ENCODE measurements at places on chromosomes 4 and X.

DNA sequence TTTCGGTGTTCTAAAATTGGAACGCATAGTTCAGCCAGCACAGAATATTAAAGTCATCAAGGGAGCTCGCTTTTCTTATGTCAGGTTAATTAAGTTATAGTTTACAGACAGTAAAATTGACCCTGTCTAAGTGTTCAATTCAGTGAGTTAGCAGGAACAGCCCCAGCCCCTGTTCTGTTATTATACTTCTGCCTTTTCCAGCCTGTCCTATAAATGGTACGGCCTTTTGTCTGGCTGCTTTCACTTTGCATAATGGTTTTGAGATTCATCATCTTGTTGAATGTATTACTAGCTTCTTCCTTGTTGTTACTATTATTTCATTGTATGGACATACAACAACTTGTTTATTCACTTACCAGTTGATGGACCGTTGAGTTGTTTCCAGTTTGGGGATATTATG is 9.5 kb downstream of the CXCL13 start:
- no peak for DNase-seq

- peak; percentile 36 for DNase-seq
Measured at GRCh38 chr4:154506253-154506652, 14.7 kb upstream of the DCHS2 start.

GRCh38 chr4:129323658-129324057 is 227.7 kb downstream of the C4orf33 start:
- DNase-seq = no peak

DNA sequence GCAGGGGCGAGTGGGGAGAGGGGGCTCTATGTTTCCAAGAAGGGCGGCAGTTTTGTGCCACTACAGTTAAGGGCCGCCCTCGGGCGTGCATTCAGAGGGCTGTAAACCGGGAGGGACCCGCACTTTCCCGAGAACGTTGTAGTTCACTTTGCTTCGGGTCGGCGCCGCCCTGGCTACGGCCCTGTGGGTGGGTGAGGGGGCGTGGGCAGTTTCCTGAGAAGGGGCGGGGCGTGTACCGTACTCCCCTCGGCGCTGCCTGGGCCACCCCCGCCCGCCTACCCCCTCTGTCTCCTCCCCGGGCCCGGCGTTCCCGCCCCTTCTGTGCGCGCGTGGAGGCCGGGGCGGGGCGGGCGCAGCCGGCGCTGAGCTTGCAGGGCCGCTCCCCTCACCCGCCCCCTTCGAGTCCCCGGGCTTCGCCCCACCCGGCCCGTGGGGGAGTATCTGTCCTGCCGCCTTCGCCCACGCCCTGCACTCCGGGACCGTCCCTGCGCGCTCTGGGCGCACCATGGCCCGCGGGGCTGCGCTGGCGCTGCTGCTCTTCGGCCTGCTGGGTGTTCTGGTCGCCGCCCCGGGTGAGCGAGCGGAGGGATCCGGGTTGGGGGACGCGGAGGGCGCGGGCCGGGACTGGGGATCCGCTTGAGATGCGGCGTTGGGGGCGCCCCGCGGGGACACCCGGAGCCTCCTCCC is at the start of gene CD99:
CD99 (plus strand) TSS at position 440 of the 687 bp plus-strand sequence; CDS start at position 506, 66 bp downstream.
- DNase-seq = peak; percentile 88

- DNase-seq = no peak
Measured at GRCh38 chrX:110745288-110745687, 50.3 kb downstream of the CHRDL1 start.

DNA sequence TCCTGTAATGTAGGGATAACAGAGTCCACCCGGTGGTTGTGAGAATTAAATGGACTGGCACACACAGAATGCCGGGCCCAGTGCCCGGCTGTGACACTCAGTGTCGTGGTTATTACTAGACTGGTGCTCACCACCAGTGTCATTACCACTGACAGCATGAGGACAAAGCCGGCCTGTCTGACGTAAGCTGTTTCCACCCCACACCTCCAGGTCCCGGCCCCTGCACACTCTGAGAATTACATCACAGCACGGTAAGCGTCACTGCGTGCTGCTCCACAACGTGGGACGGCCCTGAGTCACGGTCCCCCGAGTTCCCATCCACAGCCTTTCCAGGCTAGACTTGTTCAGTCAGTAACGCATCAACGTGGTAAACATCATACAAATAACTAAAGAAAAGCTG is 22.9 kb downstream of the FAT1 start:
- DNase-seq = no peak

- no peak for DNase-seq
Measured at GRCh38 chrX:68249401-68249831, 183.9 kb downstream of the OPHN1 start.

DNA sequence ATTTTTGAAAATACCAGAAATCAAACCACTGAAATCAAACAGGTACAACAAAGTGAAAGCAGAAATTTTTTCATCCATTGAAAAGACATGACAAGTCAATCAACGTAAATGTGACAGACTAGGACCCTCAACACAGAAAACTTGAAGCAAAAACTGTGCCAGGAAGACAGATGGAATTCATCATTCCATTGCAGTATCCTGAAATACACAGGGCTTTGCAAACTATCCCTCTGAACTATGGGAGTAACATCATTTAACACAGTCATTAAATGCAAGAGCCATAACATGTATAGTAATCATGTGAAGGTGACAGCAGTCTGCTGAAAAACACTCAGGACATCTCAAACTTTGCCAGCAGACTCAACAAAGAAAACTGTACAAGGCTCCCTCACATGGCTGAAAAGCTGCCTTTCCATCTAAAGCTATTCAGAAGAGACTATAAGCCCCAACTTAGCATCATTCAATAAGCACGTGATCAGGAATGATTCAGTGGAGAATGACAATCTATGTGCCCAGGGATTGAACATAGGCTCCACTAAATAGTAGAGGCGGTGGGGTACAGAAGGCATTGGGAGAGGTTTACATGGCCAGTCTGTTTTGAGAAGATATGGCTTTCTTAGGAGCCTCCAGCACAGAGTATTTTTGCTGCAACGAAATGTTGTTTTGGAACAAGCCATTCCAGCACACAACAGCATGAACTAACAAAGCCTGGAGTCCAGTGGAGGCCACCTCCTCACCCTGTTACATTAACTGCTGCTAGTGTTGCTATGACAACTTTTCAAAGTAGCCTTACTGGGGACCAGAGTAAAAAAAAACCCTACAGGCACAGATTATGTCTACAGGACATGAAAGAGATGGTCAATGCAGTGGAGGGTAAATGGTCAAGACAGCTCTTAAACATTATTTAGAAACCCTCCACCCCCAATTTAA is 274.5 kb upstream of the NOCT start:
- DNase-seq = no peak

GRCh38 chr4:169272265-169272886 is 1.6 kb upstream of the SH3RF1 start:
- DNase-seq = peak; percentile 83

GRCh38 chr4:151266497-151266896 is 10.5 kb upstream of the PRSS48 start:
- DNase-seq = no peak

DNA sequence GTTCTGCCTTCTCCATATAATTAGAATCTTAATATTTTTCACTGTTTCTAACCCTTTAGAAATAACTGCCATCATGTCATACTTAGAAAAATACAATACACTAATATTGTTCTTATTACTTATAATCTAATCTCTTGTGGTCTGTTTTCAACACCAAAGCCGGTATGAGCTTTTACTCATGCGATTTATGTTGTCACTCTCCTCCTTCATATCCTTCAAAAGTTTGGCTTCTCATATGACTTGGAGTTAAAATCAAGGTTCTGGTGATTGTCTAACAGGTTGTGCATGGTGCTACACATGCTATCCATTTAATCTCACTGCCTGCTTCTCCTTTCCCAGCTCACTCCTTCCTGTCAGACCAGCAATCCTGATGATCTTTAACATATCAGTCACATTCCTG is 1392.9 kb downstream of the ARAP2 start:
- peak; percentile 9 for DNase-seq

DNA sequence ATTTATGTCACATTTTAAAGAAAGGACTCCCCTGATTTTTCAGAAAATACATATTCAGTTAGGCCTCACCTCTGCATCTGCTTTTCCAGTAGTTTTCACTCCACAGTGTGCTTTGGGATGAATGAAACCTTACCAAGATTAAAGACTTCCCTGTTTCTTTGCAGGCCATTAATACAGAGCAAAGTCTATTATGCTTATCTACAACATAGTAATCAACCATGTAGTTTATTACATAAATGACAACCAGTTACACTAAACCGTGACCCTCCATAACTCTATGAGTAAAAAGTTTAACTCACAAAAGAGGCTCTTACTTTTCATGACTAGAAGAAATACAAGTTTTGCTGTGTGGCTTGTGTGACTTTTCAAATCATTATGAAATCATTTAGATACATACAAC is 2.3 kb downstream of the LRRC66 start:
- no peak for DNase-seq

GRCh38 chrX:152822383-152823086 is 8.0 kb downstream of the CETN2 start:
- peak; percentile 68 for DNase-seq

DNA sequence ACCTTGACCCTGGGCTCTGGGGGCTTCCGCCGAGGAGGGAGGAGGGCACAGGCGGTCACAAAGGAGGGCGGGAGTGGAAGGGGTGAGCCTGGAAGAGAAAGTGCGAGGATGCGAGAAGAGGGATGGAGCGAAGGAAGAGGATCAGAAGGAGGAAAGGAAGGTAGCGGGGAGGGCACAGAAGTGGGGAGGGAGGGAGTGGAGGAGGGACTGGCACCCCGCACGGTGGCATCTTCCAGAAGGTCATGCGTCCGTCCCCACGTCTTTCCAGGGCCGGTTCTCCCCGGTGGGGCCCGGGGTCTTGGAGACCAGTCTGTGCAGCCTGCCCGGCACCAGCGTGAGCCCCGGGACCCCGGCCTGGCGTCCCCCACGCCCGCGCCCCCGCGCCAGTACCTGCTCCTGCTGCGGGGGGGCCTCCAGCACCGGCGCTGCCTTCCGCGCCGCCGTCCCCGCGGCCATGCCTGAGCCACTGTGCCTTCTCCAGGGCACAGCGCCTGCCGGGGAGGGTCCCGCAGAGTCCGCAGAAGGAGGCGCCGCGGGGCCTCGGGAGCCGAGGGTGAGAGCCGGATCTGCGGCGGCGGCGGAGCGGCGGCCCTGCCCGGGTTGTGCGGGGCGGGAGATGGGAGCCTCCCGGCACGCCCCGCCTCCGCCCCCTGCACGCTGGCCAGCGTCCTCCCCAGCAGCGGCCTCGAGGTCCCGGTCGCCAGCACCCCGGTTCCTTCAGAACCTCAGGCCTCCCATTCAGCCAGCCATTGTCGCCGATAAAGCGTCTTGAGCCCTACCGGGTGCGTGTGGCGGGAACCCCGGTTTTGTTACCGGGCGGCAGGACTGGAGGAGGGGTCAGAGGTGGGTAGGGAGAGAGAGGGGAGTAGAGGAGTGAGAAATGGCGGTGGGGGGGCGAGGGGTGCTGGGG is at the start of gene RNF175:
RNF175 (minus strand) TSS at position 618 of the 910 bp plus-strand sequence; CDS start at position 456, 162 bp downstream.
- DNase-seq = peak; percentile 14
